T-helper 22 cell (primary cell): ENCODE measurements at places on chromosomes 3 and 15.

GRCh38 chr15:101296418-101297405 lies 1.7 kb upstream of the SNRPA1 start:
- DNase-seq, result no peak

GRCh38 chr15:91635641-91636040 lies 217.9 kb upstream of the SLCO3A1 start:
- DNase-seq, result no peak

GRCh38 chr3:124965413-124965812 lies 30.9 kb upstream of the MUC13 start:
- no peak for DNase-seq

GRCh38 chr15:98718426-98719136 lies 70.2 kb downstream of the IGF1R start:
- no peak for DNase-seq

DNA sequence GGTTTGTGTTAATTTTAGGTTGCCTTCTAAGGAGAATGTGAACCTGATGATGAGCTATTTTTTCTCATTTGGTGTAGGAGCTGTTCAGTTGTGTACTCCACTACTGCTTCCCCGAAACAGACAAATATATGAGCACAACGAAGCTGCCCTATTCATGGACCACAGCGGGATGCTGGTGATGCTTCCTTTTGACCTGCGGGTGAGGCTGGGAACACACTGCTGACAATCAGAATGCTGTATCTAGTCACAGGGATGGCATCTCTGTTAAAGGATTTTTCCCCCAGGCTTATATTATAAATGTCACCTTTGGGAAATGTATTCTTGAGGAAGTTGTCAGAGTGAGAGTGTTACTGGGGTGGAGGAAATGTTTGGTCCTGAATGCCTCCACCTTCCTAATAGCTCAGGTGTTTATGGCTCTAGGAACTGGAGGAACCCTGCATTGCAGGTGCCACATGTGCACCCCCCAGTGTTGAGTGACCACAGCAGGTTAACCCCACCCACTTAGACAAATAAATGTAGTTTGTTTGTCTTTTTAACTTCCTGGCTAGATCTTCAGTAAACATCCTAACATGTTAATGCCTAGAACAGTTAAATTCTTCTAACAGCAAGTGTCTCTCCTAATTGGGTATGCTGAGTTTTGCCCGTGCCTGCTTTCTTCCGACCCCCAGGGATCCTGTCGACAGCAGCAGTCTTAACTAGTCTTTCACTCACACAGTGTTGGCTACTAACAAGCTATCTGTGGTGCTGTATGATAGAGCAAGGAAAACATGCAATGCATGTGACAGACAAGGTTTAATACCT lies 35.7 kb downstream of the SRP14 start:
- no peak for DNase-seq

GRCh38 chr3:59234884-59235633 lies 185.2 kb upstream of the CFAP20DC start:
- no peak for DNase-seq

GRCh38 chr15:38954090-38954489 lies 389.5 kb upstream of the RASGRP1 start:
- no peak for DNase-seq

DNA sequence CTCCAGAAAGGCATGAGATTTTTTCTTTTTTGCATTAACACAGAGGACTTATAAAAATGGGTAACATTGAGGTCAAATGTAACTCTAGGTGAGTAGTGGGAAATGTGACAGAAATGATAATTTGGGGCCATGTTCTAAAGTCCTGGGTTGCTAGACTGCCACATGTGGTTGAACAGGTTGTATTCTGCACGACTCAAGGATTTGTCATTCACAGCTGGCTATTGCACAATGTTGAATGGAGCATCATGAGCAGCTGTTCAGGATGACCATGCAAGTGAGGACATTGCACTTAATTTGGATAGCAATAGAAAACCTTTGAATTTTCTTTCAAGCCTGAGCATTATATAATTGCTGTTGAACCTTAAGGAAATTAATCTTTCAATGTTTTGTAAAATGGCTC lies 396.6 kb downstream of the NAALADL2 start:
- DNase-seq, result no peak

- no peak for DNase-seq
Measured at GRCh38 chr15:83275412-83275811, 9.1 kb downstream of the BNC1 start.

DNA sequence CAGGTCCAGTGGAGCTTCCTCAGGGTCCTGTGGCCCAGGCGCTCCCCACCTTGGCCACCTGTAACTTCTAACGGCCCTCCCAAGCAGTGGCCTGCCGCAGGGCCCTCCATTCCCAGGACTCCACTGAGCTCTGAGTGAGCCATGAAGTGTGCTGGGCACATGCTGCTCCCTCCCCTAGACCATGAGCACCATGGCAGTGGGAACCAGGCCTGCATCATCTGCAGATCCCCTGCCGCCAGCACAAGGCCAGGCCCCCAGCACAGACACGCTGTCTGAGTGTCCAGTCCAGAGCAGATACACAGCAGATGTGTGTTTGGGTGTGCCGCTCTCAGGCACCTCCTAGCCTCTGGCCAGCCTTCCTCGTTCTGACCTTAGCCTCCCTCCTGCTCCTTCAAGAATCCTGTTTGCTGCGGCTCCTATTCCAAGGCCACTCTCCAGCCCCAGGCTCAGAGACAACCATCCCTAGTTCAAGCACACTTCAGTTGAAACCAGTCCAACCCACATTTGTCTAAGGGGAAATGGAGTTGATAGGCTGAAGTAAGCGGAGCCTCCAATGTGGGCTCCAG lies 7.0 kb upstream of the KLF15 start:
- DNase-seq, result no peak

GRCh38 chr15:27165590-27165989 lies 194.6 kb downstream of the GABRG3 start:
- DNase-seq, result no peak

DNA sequence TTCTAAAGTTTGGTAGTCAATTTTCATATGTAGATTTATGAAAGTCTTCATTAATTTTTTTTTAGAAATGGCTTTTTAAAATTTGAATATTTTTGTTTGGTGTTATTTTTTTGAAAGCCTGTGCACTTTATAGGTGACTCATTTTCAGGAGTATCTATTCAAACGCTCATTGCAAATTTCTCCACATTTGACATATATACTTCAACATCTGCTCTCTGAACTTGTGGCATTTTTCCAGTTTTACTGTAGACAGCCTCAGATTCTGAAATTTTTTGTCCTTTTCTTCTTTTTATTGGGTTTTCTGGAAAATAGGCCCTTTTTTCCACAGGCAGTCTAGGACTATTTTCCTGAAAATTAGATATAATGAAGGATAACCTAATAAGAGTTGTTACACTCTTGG lies 396.6 kb downstream of the RBMS3 start:
- no peak for DNase-seq

- no peak for DNase-seq
Measured at GRCh38 chr3:180252683-180253082, 215.9 kb upstream of the PEX5L start.

DNA sequence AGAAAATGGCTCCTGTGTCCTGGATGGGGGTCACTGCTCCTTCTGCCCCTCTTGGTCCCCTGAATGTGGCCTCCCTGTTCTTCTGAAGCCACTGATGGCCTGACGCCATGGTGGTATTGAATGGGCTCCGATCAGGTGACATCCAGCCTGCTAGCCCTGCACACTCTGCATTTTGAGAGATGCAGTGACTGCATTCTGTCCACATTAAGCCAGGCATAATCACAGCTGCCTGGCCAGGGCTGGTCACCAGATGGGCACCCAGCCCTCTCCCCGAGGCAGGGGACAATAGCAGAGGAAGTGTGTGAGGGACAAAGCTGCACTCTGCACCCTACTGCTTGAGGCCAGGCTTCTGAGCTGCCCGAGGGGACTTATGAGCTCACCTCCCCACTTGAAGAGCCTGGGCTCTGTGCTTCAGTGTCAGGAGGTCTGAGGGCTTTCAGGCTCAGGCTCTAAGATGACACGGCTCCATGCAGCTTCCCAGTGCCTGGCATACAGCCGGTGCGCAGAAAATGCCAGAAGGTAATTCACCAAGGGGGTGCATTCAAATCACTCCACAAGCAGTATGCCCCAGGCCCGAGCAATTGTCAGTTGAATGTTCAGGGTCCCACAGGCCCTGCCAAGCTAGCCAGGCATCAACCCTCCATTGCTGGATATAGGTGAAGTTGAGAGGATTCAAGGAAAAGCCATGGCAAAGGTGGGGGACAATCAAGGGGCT lies 56.8 kb downstream of the WNT7A start:
- DNase-seq, result no peak

- no peak for DNase-seq
Measured at GRCh38 chr3:11306817-11307589, 34.8 kb downstream of the ATG7 start.

DNA sequence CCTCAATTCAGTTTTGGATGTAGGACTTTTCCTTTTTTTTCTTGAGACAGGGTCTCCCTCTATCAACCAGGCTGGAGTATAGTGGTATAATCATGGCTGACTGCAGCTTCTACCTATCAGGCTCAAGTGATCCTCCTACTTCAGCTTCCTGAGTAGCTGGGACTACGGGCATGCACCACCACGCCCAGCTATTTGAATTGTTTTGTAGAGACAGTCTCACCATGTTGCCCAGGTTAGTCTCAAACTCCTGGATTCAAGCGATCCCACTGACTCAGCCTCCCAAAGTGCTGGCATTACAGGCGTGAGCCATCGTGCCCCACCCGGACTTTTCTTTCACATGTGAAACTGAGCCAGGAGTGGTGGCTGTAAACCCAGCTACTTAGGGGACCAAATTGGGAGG lies 3.5 kb downstream of the RNU5B-1 start:
- no peak for DNase-seq

DNA sequence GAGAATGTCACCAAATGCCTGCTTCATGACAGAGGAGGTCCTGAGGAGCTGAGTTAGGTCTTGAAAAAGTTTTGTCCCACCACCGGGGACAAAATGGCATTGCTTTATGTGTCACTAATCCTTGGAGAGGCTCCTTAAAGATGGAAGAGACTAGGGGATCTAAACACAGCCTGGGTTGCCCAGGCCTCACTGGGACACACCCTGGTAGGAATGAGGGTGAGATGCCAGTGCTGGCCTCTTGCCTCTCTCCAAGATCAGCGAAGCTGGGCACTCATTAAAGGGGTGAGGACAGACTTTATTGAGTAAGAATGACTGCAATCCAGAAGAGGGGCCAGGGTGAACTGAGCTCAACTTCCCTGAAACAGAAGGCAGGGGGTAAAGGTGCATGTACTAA lies 58.5 kb upstream of the KLF13 start:
- no peak for DNase-seq

GRCh38 chr15:63396152-63396928 lies 14.7 kb upstream of the CA12 start:
- no peak for DNase-seq

DNA sequence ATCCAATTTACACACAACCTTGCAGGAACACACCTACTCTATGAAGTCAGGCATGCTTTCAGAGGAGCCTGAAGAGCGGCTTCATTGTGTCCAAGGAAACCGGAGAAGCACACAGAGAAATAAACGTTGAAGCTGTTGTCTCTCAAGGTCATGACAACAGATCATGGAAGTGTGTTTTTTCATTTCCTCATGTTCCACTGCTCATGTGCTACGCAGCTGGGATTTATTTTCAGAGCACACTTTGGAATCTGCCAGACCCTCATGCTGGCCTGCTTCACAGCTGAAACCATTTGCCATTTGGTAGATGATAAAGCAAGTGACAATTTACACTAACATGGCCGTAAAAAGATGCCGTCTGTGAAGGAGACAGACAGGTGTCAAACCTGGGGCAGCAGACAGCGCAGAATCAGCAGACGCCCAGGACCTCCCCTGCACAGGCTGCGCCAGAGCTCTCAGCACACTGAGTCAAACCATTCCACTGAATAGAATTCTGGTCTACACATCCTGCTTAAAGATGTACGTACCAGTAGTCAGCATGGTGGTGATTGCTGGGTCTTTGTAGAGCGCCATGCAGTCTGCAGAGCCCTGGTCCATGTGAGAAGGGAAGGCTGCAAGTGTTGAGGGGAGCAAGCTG lies 99.3 kb downstream of the ARNT2 start:
- DNase-seq, result no peak

- no peak for DNase-seq
Measured at GRCh38 chr3:40068636-40069035, 240.9 kb upstream of the EIF1B start.

DNA sequence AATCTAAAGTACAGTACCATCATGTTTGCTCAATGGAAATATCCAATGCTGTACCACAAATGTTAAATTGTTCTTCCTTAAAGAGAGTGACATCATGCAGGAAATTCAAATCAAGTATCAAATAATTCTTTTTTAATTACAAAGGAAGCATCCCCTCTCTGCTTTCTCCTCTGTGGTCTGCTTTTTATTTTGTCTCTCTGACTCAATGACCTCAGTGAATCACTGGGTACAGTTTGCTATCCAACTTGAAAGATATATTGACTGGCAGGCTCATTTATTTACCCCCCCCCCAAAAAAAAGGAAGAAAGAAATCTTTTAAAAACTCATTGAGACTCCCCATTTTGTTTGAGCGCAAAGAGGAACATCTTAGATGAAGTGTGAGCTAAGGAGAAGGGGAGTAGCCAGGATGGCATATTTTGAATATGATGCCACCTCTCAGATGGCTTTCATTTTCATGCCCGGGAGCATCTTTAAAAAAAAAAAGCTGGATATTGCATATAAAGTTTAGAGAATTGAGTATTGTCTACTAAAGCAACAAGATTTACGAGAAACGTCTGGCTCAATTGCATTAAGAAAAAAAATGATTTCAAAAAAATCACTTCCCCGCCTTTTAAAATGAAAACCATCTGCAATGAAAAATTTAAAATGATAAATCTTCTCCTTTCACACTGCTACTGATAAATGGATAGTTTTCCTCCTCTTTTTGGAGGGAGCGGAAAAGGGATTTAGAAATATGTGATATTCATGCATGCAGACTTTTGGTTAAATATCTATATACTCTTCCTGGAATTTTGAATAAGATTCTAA lies 307.1 kb upstream of the DPH6 start:
- no peak for DNase-seq

GRCh38 chr15:41499109-41499851 lies 5.6 kb downstream of the ITPKA start:
- DNase-seq, result no peak

DNA sequence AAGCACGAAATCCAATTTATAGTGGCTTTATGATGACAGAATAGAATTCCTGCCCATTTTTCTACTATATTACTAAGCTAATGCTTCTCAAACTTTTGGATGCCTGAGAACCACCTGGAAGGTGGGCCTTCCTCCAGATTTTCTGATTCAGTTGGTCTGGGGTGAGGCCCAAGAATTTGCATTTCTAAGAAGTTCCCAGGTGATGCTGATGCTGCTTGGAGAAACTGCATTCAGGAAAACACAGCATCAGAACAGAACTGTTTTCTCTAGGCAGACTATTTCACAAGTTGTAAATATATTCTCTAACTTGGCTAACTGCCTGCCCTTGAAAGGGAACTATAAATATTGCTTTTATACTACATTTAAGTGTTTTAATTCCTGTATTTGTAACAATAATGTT lies 644.9 kb upstream of the DPPA4 start:
- DNase-seq, result no peak
